ENCODE measurements at places on chromosomes 3 and 15.

- DNase-seq, result no peak
Observed at GRCh38 chr15:41965441-41966413, 6.6 kb downstream of the EHD4 start.

GRCh38 chr3:182795389-182795782, 2.1 kb downstream of the ATP11B start:
- no peak for DNase-seq

DNA sequence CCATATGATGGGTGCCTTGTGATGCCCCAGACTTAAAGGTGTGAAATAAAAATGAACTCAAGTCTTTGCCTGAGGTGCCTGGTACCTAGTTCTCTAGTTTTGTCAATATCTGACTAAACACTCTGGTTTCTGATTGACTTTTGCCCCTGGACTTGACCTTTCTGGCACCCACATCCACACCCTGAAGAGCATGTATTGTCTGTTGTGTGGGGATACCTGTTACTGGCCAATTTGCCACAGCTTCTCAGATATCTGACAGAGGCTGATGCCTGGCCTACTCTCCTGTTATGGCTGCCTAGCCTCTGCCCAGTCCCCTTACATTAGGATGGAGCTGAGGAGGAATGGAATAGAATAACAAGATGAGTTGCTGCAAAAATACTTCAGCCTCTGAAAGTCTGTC, 3.6 kb downstream of the ZBTB38 start:
- DNase-seq, result no peak

DNA sequence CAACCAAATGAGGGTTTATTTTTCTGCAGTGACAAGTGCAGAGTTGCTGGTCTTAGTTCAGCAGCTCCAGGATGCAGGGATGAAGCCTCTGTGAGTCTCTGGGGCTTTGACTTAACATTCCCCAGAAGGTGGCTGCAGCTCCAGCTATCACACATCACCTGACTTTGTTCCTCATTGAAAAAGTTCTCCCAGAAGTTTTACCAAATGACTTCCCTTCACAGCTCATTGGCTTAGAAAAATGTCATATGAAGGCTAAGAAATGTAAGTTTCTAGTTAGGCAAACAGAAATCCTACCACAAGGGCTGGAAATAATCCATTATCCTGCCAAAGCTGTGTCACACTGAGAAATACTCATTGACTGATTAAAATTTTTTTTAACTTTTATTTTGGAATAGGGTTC, 184.9 kb downstream of the MINAR1 start:
- no peak for DNase-seq

DNA sequence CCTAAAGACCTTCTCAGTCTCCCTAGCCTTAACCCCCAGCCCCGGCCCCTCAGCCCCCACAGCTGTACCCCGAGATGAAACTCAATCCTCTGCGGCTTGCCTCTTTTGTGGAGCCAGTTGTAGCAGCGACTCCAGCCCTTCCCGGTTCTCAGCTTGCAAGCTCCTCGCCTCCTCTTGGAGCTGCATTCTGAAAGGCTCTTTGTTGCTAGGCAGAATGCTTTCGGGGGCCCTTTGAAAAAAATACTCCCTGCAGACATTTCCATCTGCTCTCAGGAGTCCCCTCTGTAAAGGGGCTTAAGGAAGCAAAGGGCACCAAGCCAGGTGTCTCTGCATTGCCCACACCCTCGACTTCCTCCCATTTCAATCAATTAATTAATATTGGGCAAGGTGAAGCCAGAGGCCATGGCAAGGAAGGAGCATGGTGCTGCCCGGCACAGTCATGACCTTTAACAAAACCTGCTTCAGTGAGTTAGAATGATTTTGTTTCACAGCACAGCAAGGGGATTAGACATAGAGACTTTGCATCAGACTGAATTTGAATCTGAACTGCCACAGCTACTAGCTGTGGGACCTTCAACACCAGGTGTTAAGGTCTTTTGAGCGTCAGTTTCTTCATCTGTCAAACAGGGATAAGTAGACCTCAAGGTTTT, 65.5 kb downstream of the SRGAP3 start:
- no peak for DNase-seq

DNA sequence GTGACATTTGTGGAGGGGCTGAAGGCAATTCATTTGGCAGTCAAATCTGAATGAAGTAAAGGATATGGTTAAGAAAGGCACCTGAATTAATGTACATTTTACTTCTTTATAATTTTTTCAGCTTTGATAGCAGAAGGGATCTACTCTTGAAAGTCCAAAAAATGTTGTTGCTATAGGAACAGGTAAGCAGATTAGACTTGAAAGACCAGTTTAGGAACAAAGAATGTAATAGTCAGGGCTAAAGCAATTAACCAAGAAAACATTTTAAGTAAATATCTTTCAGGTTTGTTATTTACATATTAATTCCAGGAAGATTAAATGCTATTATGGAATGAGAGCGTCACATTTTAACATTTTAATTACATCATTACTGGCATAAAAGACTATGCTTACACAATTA, 1.1 kb downstream of the ATP13A4 start:
- DNase-seq, result no peak

- no peak for DNase-seq
Observed at GRCh38 chr3:177351757-177352158, 154.5 kb upstream of the TBL1XR1 start.

- DNase-seq, result no peak
Observed at GRCh38 chr15:52862677-52863076, 72.5 kb upstream of the ONECUT1 start.
